ENCODE measurements at places on chromosomes 4 and X.

DNA sequence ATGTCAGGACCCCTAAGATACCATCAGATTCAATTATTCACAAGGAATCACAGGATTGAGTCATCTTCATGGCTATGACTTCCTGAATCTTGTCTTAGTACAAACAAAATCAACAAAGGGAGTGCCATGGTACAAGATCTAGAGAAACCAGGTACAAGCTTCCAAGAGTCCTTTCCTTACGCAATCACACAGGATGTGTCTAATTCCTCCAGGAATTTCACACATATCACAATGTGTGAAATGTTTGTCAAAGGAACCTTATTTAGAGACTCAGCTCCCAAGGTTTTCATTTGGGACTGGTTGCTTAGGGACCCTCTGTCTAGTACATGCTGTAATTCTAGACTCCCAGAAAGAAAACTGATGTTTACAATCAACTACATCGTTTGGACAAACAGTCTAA lies 83.0 kb downstream of the MAB21L2 start:
- DNase-seq = no peak

- DNase-seq = no peak
These were observed 29.9 kb upstream of the TTC29 start for GRCh38 chr4:146975527-146975926.

DNA sequence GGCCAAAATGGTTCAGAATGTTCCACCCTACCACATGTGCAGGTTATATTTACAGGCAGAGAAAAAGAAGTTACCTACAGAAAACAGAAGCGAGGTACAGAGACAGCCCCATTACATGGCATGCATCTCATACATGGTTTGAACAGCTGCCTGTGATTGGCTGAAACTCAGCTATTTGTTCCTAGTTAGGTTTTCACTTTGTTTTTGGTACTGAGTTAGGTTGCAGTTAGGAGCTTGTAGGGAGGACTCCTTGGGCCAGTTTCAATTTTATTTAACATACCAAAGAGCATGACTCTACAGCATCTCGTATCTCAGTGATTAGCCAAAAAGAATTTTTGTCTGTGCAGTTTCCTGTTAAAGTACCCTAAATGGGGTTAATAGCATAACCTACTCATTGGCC lies 392.0 kb downstream of the MAPK10 start:
- no peak for DNase-seq

DNA sequence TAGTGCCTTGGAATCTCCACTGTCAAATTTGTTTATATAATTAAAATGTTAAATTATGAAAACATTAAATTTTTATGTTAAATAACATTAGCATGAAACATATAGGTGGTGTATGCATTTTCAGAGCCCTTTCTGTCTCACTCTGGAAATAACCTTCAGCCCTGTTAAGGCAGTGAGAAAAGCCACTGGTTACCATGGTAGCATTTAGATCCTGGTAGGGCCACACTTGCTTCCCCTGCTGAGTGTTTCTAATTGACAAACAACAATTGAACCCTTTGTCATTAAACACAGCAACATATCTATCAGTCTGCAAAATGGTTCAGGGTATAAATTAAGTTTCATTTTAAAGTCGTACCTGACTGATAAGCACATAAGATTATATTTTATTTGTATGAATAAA lies 63.5 kb downstream of the PDK3 start:
- DNase-seq = no peak

DNA sequence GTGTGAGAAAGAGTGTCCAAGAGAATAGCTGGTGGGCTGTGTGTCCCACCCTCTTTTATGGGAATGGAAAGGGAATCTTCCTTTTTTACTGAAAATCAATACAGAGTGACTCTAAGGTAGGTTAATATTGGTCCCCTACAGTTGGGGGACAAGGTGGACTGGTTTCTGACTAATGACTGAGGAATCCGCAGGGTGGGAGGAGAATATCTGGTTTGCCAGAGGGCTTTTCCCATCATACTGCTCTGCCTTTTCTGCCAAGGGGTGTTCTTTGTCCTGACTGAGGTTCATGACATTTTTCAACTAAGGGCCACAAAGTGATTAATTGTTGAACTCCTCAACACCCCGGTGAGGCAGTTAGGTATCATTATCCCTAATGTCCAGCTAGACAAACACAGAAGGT lies 261.6 kb downstream of the SPATA18 start:
- no peak for DNase-seq

- no peak for DNase-seq
These were observed 907.6 kb upstream of the EPHA5 start for GRCh38 chr4:66577922-66578321.

DNA sequence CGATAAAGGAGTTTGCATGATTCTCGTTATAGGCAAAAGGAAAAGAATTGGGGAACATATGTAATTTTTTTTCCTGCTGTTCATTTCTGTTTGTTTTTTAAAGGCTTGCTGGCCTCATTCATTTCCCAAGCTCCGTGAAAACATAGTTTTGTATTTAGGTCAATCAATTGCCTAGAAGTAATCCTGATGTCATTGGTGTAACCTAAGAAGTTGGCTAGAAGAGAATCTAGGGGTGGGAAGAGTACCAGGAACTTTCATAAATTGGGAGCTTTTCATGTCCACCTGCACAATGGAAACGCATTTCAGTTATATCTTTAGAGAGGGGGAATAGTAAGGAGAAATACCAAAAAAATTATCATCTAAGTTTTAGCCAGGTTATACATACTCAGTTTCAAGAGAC lies 3.8 kb downstream of the RAPGEF2 start:
- DNase-seq = no peak

DNA sequence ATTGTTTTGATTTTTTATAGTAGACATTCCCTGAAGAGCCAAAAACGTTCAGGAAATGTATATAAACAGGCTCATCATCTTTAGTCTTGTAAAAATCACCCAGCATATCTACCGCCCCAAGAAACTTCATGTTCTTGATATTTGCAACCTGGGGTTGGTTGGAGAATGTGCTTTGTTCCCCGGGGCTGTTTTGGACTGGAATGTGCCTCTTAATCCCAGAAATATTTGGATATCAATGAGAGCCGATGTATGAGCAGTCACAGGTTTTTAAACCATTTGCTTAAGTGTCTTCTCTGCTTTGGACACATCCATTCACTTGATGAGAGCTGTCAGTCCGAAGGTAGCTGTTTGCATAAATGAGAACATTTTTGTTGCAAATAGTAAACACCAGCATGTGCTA lies 449.7 kb downstream of the PCDH7 start:
- DNase-seq = no peak

GRCh38 chrX:72495046-72495445 lies 77.6 kb downstream of the HDAC8 start:
- DNase-seq = no peak

- DNase-seq = no peak
These were observed 9.5 kb upstream of the QRFPR start for GRCh38 chr4:121390335-121390734.

DNA sequence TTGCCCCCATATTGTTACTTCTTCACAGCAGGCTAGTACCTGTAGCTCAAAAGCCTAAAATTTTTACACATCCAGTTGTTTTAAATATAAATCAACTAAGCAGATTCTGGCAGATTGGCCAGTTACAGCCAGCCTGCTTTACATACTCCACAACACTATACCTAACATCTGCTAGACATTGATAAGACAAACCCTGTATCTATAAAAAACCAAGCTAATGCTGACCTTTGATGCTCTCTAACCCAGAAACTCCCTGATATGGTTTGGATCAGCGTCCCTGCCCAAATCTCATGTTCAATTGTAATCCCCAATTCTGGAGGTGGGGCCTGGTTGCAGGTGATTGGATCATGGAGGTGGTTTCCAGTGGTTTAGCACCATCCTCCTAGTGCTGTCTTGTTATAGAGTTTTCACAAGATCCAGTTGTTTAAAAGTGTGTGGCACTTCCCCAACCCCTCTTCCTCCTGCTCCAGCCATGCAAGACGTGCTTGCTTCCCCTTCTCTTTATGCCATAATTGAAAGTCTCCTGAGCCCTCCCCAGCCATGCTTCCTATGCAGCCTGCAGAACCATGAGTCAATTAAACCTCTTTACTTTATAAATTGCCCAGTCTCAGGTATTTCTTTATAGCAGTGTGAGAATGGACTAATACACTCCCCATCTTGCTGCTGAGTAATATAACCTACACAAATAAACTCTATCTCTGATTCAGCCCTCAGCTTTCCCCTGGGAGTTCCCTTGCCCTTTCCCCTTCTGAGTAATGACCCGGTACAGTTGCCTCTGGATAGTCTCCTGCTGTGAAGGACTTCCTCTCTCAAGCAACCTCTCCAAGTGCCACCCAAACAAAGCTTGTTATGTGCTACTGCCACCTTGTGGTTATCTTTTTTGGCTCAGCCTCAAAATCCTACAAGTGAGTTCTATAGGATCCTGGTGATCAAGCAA lies 39.6 kb downstream of the ZCCHC13 start:
- DNase-seq = no peak

GRCh38 chrX:143648705-143649104 lies 12.8 kb upstream of the SLITRK4 start:
- no peak for DNase-seq

GRCh38 chrX:34849371-34849770 lies 93.2 kb upstream of the FAM47B start:
- DNase-seq = no peak

- no peak for DNase-seq
These were observed 21.4 kb downstream of the GIMD1 start for GRCh38 chr4:106347167-106347566.
